T-helper 1 cell (primary cell): ENCODE measurements at places on chromosomes 7 and 10.

- no peak for DNase-seq
Measured at GRCh38 chr7:37484426-37485073, 35.9 kb upstream of the ELMO1 start.

- no peak for DNase-seq
Measured at GRCh38 chr10:83886871-83887270, 252.4 kb upstream of the GHITM start.

GRCh38 chr7:117148971-117149370, 173.9 kb downstream of the WNT2 start:
- DNase-seq = no peak

GRCh38 chr10:104614245-104614831, 26.8 kb upstream of the SORCS3 start:
- no peak for DNase-seq

GRCh38 chr10:78173360-78174015, 139.8 kb downstream of the RPS24 start:
- DNase-seq = no peak

DNA sequence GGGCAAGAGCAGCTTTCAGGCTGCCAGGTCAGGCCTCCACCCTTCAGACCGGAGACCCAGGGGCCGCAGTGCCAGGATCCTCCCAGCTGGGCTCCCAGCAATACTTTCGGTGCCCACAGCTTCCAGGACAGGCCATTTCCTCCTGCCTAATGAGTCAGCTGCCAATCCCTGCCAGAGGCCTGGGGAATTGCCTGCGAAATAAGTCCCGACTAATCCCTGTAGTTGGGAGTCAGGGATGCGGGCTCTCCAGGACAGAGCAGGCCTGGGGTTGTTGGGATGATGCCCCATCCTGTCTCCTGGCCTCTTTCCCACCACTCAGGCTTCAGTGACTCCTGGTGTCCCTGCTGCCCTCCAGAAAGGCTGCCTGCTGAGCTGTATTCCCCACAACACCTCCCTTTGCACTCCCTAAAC, 143.5 kb upstream of the UNC5B start:
- DNase-seq = no peak

- no peak for DNase-seq
Measured at GRCh38 chr10:22626784-22627183, 87.6 kb downstream of the PIP4K2A start.

DNA sequence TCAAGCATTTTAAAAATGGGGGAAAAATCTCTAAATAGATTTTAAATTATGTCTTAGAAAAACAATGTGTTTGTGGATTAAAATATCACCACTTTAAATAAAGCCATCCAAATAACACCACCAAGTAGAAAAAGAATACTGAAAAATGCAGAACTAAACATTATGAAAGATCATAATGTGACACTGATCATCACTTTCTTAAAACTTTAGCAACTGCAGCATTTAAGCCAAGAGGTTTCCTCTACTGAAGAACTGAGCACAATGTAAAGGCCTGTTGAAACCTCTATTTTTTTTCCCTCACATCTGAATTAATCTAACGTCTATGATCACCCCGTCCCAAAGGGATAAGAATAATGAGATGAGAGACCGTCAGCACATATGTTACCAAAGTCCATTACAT, 18.6 kb downstream of the MINDY3 start:
- no peak for DNase-seq

DNA sequence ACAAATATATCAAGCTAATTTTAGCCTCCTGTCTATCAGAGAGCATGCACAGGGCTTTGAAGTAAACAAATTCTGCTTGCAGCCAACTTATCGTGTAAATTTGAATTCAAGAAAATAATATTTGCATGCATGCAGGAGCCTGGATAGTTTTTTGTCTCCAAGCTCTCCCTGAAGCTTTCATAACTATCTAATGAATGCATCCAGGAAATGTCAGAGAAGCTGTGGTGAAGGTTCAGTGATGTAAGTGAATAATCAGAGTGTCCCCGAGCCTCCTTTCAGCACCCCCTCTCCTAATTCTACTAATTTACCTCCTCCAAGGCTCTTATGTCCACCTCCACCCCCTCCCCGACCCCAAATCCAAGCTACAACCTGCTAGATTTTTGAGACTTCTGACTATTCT, 172.0 kb upstream of the ZNF32 start:
- DNase-seq = no peak

DNA sequence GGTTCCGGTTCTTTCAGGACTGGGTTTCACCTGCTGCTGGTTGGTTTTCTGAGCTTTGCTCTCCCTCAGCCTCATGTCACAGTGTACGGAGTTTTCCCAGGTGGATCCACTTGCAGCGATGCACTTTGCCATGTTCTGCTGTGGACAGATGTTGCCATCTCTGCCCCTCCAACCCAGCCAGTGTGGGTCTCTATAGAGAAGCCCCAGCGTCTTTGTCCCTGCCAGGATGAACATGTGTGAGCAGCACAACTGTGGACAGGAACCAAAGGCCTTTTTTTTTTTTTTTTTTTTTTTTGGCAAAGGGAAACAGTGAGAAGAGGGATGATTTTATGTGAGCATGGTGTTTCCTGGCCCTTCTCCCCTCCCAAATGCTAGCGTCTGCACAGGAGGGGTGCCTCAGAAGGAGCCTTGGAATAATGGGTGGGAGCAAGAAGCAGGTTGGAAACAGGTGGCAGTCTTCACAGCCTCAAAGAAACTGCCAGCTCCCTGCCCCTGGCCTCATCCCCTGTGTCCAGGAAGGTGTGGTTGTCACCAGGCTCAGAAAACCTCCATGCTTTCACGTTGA, 106.5 kb downstream of the RPS24 start:
- DNase-seq = no peak

DNA sequence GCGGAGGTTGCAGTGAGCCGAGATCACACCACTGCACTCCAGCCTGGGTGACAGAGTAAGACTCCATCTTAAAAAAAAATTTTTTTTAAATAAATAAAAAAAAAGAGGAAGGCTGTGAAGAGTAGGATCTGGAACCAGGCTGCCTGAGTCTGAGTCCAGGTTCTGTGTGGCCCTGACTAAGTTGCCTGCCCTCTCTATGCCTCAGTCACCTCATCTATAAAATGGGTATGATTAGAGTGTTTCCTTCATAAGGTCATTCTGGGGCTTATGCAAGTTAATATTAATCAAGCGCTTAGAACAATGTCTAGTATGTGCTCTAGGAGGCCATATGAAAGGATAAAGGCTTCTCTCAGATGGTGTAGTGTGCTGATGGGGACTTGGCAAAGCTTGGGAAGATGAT, 12.3 kb downstream of the COL26A1 start:
- DNase-seq = no peak

- DNase-seq = no peak
Measured at GRCh38 chr10:86649471-86650150, 4.7 kb upstream of the OPN4 start.

DNA sequence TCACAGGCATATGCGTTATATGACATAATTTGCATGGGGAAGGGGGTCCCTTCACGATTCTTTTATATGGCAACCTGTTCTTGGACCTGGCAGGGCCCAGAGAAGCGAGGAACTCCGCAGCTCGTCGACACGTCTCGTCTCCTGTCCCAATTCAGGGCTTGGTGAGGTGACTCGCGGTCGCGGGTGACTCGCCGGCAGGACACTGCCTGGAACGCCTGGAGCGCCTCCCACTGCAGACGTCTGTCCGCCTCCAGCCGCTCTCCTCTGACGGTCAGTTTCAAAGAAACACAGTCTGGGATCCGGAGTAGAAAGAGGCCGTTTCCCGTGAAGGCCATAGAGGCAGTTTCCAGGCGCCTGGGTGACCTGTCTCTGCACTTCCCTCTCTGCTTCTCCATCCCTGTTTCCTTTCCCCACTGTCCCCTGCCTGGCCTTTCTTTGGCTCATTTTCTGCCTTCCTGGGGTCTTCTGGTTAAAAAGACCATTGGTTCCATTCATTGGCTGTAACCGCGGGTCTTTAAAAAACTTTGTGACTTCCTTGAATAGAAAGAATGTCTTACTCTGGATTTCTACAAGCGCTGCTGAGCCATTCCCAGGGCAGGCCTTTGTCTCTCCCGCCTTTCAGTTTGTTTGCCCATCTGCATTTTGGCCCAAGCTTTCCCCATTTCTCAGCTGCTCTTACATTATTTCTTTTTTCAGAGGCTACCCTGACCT, 1.2 kb downstream of the UPP1 start:
- DNase-seq = no peak

DNA sequence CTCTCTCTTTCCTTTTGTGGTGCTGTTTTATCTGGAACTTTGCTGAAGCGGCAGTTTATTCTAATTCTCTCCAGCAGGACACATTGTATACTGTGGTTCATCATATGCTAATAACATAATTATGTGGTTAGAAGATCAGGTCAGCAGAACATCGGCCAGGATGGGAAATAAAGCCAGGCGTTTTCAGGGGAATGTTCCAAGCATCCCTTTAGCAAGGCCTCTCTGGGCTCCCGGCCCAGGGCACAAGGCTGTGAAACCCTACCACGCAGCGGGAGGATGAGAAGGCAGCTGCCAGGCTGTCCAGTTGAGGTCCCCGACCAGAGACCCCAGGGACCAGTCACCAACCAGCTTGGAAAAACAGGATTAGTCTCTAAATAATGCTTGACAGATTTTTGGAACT, 112.2 kb upstream of the GALNT17 start:
- no peak for DNase-seq

DNA sequence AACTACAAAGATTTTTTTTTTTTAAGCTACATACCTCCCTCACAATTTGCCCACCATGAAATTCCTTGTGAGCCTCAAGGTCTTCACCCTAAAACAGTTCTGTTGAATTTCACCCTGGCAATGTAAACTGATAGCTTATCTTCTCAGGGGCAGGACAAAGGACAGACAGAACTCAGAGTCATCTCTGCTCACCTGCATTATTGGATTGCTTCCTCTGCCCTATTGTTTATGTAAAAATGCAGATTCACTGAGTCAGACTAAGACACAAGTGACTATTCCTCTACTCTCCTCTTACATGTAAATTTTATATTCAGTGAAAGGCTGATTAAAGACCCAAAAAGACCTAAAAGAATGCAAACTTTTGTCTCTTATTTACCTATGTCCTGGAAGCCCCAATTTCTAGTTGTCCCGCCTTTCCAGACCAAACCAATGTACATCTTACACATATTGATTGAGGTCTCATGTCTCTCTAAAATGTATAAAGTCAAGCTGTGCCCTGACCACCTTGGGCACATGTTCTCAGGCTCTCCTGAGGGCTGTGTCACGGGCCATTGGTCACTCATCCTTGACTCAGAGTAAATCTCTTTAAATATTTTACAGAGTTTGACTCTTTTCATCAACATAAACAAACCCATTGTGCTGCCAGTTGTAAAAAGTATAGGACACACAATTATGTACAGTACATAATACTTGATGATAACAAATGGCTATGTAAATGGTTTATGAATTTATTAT, 440.2 kb downstream of the HTR7 start:
- no peak for DNase-seq

DNA sequence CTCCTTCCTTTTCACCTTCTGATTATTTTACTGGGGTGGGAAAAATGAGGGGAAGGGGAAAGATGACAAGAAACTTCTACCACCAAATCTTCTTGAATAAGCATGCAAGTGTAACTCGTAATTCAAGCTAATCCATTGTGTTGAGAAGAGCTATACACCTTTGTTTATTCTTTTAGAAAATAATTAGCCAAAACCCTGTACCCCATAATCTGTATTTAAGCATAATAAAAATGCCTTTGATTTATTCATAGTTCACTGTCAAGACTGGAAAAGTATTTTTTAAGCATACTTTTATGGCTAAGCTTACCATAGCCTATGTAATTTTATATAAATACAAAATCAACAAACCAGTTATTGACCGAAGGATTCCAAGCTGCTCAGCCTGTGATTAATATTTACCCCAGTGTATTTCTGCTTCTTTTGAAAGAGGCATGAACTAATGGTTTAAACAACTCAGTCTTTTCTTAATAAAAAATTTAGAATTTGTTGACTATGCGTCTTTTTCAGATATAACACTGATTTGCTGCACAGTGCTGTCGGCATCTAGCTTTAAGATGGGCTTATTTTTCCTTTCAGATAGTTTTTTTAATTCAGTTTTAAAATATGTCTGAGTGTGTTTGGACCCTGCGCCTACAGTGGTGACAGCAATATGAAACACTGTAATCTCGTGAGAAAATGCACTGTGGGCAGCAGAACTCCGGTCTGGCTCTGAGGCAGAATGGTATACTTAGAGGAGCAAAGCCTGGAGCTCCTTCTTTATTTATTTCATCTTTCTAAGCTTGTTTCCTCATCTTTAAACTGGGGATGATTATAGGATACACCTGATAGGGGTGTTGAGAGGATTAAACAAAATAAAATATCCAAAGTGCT, 238.8 kb upstream of the LRGUK start:
- DNase-seq = no peak

- DNase-seq = no peak
Measured at GRCh38 chr7:106417273-106417902, 132.6 kb upstream of the NAMPT start.

GRCh38 chr10:25059990-25060389, 43.6 kb downstream of the THNSL1 start:
- DNase-seq = no peak

GRCh38 chr10:101354328-101355071, 535 bp downstream of the BTRC start:
- DNase-seq = peak; percentile 20

GRCh38 chr7:130421684-130422083, 19.1 kb downstream of the CEP41 start:
- DNase-seq = no peak

DNA sequence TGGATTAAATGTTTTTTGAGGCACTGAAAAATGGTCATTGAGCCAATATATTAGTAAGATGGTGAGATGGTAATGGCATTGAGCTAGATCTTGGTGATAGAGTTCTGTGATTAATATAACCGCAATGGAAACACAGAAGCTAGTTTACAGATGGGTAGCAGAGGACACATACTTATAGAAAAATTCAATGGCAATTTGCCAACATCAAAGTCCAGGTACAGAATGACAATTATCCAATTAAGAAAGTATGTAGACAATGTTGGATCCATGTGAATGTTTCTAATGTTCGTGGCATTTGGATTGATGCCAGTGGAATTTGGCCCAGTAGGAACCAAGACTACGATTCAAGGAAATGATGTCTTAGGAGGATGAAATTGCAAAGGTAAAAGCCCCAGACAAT, 187.8 kb downstream of the GNAT3 start:
- DNase-seq = no peak

DNA sequence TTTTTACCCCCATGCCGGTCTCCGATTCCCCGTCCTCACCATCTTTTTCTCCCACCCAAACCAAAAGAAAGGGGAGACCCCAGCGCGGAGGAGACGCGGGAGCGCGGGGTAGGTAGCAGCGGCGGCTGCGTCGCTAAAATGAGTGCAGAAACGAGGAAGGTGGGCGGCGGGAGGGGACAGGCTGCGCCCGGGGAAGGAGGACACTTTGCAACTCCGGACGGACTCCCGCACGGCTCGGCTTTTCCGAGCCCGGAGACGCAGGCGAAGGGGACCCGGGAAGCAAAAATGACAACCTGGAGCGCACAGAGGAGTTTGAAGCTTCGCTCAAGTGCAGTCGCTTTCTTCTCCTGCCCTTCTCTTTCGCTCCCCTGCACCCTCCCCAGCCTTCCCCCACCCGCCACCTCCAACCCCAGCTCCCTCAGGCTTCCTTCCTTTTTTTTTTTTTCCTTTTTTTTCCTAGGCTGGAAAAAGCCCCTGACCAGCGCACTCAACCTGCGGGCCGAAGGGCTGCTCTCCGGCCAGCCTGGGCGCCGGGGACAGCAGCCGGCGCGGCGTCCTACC, 453 bp downstream of the SFMBT2 start:
- no peak for DNase-seq

GRCh38 chr7:134619627-134620331, 26.9 kb upstream of the BPGM start:
- no peak for DNase-seq

GRCh38 chr10:75647675-75648074, 216.3 kb downstream of the LRMDA start:
- DNase-seq = no peak

- no peak for DNase-seq
Measured at GRCh38 chr7:64916-65341, 127.4 kb upstream of the FAM20C start.
